ENCODE measurements at places on chromosomes 2 and 18. TPM values are rescaled to one million over a fixed set of nuclear protein-coding genes. Genes with fewer than 3 reads are reported as not detected.

SLC8A1 gene
- 0.77 TPM for polyA plus RNA-seq

APCDD1 gene
- 1.9 TPM for polyA plus RNA-seq

SPP2 gene
- polyA plus RNA-seq = not detected

CCDC142 gene
- 9.3 TPM for polyA plus RNA-seq

TMEM37 gene
- polyA plus RNA-seq = 16.5 TPM

PLEK gene
- polyA plus RNA-seq = 49.1 TPM

- no peak overlapping the region for H3K27ac ChIP-seq
- no peak for DNase-seq
- H3K4me3 ChIP-seq = no peak overlapping the region
- no peaks in the 10 kb centered on the region for H3K36me3 ChIP-seq
- no peaks in the 10 kb centered on the region for H3K4me1 ChIP-seq
- H3K27me3 ChIP-seq = no peaks in the 10 kb centered on the region
Observed at GRCh38 chr2:7749895-7750559, 832.8 kb downstream of the RNF144A start.

DNA sequence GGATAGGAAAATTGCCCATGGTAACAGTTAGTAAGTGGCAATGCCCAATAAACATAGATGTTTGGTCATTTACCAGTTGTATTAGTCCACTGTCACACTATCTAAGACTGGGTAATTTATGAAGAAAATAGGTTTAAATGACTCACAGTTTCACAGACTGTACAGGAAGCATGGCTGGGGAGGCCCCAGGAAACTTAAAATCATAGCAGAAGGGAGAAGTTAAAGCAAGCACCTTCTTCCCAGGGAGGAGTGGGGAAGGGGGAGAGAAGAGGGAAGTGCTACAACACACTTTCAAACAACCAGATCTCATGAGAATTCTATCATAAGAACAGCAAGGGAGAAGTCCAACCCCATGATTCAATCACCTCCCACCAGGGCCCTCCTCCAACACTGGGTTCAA, 23.4 kb downstream of the NR4A2 start:
- H3K4me3 ChIP-seq = no peak overlapping the region
- no peaks in the 10 kb centered on the region for H3K4me1 ChIP-seq
- H3K36me3 ChIP-seq = no peaks in the 10 kb centered on the region
- no peak for DNase-seq

GRCh38 chr2:201852462-201852861, 46.1 kb downstream of the CDK15 start:
- H3K36me3 ChIP-seq = no peaks in the 10 kb centered on the region
- H3K4me3 ChIP-seq = no peak overlapping the region
- H3K27ac ChIP-seq = no peak overlapping the region
- DNase-seq = no peak

- no peak overlapping the region for H3K27ac ChIP-seq
- H3K27me3 ChIP-seq = no peaks in the 10 kb centered on the region
- H3K4me3 ChIP-seq = no peak overlapping the region
- no peaks in the 10 kb centered on the region for H3K4me1 ChIP-seq
Observed at GRCh38 chr18:76367168-76368125, 127.6 kb downstream of the ZNF516 start.

DNA sequence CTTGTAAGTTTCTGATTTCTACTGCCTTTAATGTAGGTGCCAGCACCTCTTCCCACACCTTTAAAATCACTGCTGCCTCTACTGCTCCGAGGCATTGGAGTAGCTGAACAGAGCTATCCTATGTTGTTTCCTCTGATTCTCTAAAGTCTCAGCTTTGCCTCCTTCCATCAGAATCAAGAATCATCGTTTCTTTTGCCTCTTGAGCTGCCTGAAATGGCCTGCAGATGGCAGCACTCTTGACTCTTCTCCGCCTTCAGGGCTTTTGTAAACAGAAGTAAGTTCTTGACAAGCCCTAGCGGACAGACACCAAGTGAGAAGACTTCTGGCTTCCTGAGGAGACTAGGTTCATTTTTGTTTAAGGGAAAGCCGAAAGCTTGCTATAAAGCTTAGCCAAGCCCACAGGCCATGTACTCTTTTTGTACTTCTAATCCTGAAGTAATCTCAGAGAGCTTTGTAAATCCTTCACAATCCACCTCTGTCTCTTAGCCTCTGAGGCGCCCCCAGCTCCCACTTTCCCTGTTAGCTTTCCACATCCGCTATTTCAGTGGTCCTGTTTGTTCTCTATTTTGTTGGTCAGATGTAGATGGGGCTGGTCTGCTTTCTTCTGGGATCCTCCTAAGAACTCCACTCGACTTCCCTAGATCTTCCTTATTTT, 48.4 kb downstream of the GTF3C3 start:
- H3K27ac ChIP-seq = no peak overlapping the region
- peak; percentile 75 for DNase-seq
- H3K4me1 ChIP-seq = peaks cover 7% of the 10 kb centered on the region
- no peaks in the 10 kb centered on the region for H3K27me3 ChIP-seq
- no peaks in the 10 kb centered on the region for H3K36me3 ChIP-seq

GRCh38 chr2:216192931-216193330, 83.8 kb downstream of the XRCC5 start:
- H3K27me3 ChIP-seq = no peaks in the 10 kb centered on the region
- no peak for DNase-seq
- no peak overlapping the region for H3K27ac ChIP-seq
- peaks cover 82% of the 10 kb centered on the region for H3K36me3 ChIP-seq
- H3K4me1 ChIP-seq = peaks cover 9% of the 10 kb centered on the region

DNA sequence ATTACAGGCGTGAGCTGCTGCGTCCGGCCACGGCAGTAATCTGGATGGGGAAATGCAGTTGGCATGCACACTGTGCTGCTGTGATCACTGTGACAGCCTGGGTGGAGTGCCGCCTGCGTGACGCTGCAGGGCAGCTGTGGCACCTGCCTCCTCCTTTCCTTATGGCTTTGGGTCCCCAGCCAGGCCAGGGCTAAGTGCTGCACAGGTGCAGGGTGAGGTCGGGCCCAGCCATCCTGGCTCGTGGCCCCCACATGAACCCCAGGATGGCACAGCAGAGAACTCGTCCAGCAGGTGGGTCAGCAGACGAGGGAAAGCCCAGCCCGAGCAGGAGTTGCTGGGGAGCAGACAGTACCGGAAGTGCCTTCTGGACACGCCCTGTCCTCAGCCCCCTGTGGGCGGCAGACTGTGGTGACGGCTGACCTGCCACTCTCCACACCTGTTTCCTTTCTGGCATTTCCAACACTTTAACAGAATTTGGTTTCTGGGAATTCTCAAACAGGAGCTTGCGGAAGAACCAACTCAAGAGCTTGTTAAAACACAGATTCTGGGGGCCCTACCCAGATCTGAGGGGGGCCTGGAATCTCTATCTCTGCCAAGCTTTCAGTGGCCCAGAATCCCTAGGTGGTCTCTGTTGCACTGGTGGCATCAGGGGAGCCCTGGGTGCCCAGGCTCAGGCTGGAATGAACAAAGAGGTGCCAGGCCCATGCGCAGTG, 16.9 kb downstream of the HS1BP3 start:
- no peak overlapping the region for H3K4me3 ChIP-seq
- peaks cover 13% of the 10 kb centered on the region for H3K36me3 ChIP-seq
- no peak for DNase-seq
- peaks cover 35% of the 10 kb centered on the region for H3K4me1 ChIP-seq
- H3K27ac ChIP-seq = peak overlapping the region; percentile 46

GRCh38 chr2:150127346-150127990, 360.0 kb downstream of the RND3 start:
- no peaks in the 10 kb centered on the region for H3K4me1 ChIP-seq
- no peak overlapping the region for H3K4me3 ChIP-seq
- no peaks in the 10 kb centered on the region for H3K27me3 ChIP-seq
- no peaks in the 10 kb centered on the region for H3K36me3 ChIP-seq

GRCh38 chr2:174343623-174344455, 9.1 kb downstream of the SP9 start:
- peaks cover 57% of the 10 kb centered on the region for H3K4me1 ChIP-seq
- H3K27ac ChIP-seq = no peak overlapping the region
- no peak overlapping the region for H3K4me3 ChIP-seq
- peak; percentile 73 for DNase-seq
